ENCODE measurements at places on chromosomes 16 and 17. TPM values are rescaled to one million over a fixed set of nuclear protein-coding genes. Genes with fewer than 3 reads are reported as not detected.

- no peak for DNase-seq
These were observed 654 bp downstream of the TNFAIP1 start for GRCh38 chr17:28335959-28336871.

XYLT2 gene
- 21.5 TPM for polyA plus RNA-seq

TMEM204 gene
- 2.3 TPM for polyA plus RNA-seq

FA2H gene
- 1.1 TPM for polyA plus RNA-seq
